ENCODE measurements at places on chromosomes 4 and X. TPM values are rescaled to one million over a fixed set of nuclear protein-coding genes. Genes with fewer than 3 reads are reported as not detected.
A peak's percentile ranks its signal among the peaks of the same experiment; 100 is the strongest.

The COL25A1 gene
- total RNA-seq = 1.3 TPM

The F8A2 gene
- total RNA-seq = not detected

The CDX4 gene
- total RNA-seq = not detected

The ARHGAP10 gene
- 5.8 TPM for total RNA-seq

The PNMA5 gene
- total RNA-seq = 0.24 TPM

The CENPE gene
- 4.4 TPM for total RNA-seq

The GABRG1 gene
- not detected for total RNA-seq

The GPR34 gene
- total RNA-seq = 45.1 TPM

The HSFX2 gene
- total RNA-seq = not detected

DNA sequence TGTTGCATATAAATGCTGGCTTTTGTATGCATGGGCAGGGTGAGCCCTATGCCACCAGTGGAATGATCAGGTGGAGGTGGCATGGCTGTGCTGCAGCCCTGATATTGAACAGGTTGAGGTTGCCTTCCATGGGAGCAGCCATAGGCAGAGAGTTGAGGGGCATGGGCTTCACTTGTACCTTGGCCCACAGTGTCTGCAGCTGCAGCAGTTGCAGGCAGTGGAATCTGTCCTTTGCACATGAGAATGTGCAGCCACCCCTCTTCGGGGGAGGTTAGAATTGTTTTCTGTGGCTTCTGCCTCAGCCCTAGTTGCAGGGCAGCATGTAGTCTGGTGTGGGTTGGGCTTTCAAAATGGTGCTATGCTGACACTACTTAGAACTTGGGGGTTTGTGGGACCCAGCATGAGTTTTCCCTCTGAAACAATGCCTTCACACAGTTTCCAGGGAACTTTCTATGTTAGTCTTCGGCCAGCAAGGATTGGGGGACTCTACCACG, 25.4 kb upstream of the VSIG1 start:
- DNase-seq = no peak
- H3K27ac ChIP-seq = no peak overlapping the region
- H3K36me3 ChIP-seq = no peaks in the 10 kb centered on the region
- H3K27me3 ChIP-seq = no peaks in the 10 kb centered on the region

GRCh38 chr4:168794881-168795280, 215.2 kb downstream of the CBR4 start:
- no peak for DNase-seq
- H3K27me3 ChIP-seq = no peaks in the 10 kb centered on the region
- no peak overlapping the region for H3K4me3 ChIP-seq

DNA sequence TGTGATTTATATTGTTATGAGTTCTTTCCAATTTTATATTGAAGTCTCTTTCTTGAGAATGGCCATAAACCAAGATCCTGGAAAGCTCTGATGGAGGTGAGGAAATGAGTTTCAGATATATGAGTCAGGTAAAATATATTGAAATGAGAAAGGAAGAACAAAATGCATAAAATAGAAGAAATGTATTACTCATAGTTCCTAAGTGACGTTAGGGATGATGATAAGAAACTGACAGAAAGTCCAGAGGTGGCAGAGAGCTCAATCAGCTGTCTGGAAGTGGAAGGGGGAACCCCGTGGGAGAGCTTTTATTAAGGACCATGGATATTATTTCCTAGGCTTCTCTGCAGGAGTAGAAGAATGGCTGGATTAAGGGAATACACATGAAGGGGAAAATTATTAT, 24.6 kb downstream of the UGT2B7 start:
- H3K4me1 ChIP-seq = no peaks in the 10 kb centered on the region
- no peak for DNase-seq
- H3K27ac ChIP-seq = no peak overlapping the region
- no peaks in the 10 kb centered on the region for H3K27me3 ChIP-seq

DNA sequence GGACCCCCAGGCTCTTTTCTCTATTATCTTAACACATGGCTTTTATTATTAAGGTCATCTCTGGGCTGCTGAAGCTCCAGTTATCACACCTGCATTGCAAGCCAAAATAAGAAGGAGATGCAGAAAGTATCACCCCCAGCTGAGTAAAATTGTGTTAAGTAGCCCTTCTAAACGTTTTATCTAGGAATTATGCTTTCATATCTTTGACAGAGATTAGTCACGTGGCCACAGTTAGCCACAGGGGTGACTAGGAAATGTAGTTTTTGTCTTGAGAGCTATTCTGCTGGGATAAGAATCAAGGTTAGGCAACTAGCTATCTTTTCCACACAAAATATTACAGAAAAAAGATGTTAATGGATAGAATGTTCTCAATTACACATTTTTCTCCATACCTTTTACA, 102.1 kb downstream of the ANXA3 start:
- no peaks in the 10 kb centered on the region for H3K36me3 ChIP-seq
- no peak for DNase-seq
- H3K4me3 ChIP-seq = no peak overlapping the region
- H3K27ac ChIP-seq = no peak overlapping the region
- peaks cover 33% of the 10 kb centered on the region for H3K4me1 ChIP-seq

DNA sequence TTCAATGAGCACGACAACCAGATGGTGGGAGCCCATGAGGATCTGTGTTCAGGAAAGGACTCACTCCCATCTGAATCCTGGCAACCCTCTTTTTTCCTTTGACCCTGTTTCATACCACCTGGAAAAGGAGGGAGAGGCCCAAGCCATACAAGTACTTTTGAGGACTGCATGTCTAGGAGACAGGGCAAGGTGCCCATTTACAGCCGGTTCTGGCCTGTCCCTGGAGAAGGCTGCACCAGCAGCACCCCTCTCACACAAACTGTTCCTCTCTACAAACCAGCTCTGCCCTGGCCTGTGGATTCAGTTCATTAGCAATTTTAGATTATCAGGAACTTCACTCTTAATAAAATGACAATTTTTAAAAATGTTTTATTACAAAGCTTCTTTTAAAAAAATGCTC, 57.5 kb downstream of the HADH start:
- DNase-seq = no peak
- no peaks in the 10 kb centered on the region for H3K27me3 ChIP-seq
- H3K4me3 ChIP-seq = no peak overlapping the region
- H3K36me3 ChIP-seq = no peaks in the 10 kb centered on the region

GRCh38 chrX:113305496-113305895, 464.9 kb upstream of the AMOT start:
- no peaks in the 10 kb centered on the region for H3K27me3 ChIP-seq
- no peak overlapping the region for H3K4me3 ChIP-seq
- no peaks in the 10 kb centered on the region for H3K36me3 ChIP-seq
- no peaks in the 10 kb centered on the region for H3K4me1 ChIP-seq

- H3K27ac ChIP-seq = no peak overlapping the region
- no peak for DNase-seq
- no peak overlapping the region for H3K4me3 ChIP-seq
- no peaks in the 10 kb centered on the region for H3K27me3 ChIP-seq
- no peaks in the 10 kb centered on the region for H3K36me3 ChIP-seq
- H3K4me1 ChIP-seq = no peaks in the 10 kb centered on the region
Observed at GRCh38 chr4:173935622-173936405, 347.7 kb downstream of the FBXO8 start.

- no peaks in the 10 kb centered on the region for H3K36me3 ChIP-seq
- DNase-seq = no peak
- H3K4me3 ChIP-seq = no peak overlapping the region
- H3K27ac ChIP-seq = no peak overlapping the region
- no peaks in the 10 kb centered on the region for H3K4me1 ChIP-seq
Observed at GRCh38 chr4:10186228-10187214, 69.9 kb upstream of the WDR1 start.

DNA sequence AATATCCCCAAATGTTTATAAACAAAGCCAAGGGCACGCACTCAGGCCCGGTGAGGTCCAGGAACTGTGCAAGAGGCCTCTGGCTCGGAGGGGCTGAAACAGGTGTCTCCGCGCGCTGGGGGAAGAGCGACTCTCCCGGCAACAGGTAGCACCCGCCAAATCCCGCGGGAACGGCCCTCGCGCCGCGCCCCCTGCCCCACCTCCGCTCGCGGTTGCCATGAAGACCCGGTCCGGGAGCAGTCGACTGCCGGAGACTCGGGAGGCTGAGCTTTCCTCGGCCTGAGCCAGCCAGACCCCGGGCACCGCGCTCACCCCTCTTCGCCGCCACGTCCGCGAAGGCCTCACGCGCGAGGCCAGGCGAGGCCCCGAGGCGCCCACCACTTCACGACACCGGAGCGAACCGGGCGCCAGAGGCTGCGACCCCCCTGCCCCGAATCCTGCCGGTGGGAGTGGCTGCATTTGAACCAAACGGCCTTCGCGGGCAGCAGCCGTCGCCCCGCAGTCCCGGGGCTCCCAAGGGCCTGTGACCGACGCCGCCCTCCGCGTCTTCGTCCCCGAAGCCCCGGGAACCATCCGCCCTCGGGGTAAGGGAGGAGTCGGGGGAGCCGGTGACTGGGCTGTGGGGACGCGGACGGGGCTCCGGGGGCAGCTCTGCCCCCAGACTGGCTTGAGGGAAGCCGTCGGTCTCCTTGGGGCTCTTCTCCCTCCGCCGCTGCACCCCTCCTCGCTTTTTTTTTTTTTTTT, at the start of gene NSUN7:
Gene NSUN7 (plus strand): TSS at position 239 of the 744 bp plus-strand sequence. CDS start 739 bp downstream, outside the sequence.
- H3K4me1 ChIP-seq = peaks cover 26% of the 10 kb centered on the region
- H3K4me3 ChIP-seq = peak within 1 kb of the TSS; percentile 39
- peak; percentile 88 for DNase-seq

- no peak for DNase-seq
- H3K4me3 ChIP-seq = no peak overlapping the region
- no peaks in the 10 kb centered on the region for H3K4me1 ChIP-seq
- no peaks in the 10 kb centered on the region for H3K27me3 ChIP-seq
- no peak overlapping the region for H3K27ac ChIP-seq
- no peaks in the 10 kb centered on the region for H3K36me3 ChIP-seq
Observed at GRCh38 chr4:183026701-183027100, 72.4 kb upstream of the WWC2 start.

DNA sequence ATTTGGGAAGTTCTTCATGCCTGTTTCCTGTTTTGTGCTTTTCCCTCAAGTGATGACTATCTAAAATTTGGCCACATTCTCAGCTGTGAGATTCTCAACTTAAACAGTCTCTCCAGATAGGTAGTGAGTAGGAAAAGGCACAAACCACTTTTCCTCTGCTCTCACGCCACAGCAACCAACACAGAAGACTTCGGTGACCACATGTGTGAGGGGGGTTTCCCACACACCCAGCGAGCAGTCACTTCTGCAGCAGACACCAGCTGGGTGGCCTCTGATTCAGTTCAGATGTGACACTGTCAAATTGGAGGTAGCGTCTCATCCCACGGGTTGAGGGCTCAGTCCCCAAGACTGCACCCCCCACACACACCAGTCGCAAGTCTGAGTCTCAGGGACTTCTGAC, 25.1 kb upstream of the CLDN34 start:
- no peaks in the 10 kb centered on the region for H3K36me3 ChIP-seq
- no peak for DNase-seq
- H3K27me3 ChIP-seq = peaks cover 6% of the 10 kb centered on the region
- no peaks in the 10 kb centered on the region for H3K4me1 ChIP-seq
- H3K4me3 ChIP-seq = no peak overlapping the region

GRCh38 chr4:31649878-31650277, 929.7 kb downstream of the PCDH7 start:
- no peak overlapping the region for H3K27ac ChIP-seq
- no peaks in the 10 kb centered on the region for H3K27me3 ChIP-seq
- H3K4me1 ChIP-seq = no peaks in the 10 kb centered on the region
- no peak for DNase-seq
- H3K4me3 ChIP-seq = no peak overlapping the region
- no peaks in the 10 kb centered on the region for H3K36me3 ChIP-seq

- no peaks in the 10 kb centered on the region for H3K4me1 ChIP-seq
- H3K27me3 ChIP-seq = no peaks in the 10 kb centered on the region
- H3K4me3 ChIP-seq = no peak overlapping the region
- no peaks in the 10 kb centered on the region for H3K36me3 ChIP-seq
- DNase-seq = no peak
Observed at GRCh38 chrX:109927663-109928273, 75.1 kb upstream of the TMEM164 start.

DNA sequence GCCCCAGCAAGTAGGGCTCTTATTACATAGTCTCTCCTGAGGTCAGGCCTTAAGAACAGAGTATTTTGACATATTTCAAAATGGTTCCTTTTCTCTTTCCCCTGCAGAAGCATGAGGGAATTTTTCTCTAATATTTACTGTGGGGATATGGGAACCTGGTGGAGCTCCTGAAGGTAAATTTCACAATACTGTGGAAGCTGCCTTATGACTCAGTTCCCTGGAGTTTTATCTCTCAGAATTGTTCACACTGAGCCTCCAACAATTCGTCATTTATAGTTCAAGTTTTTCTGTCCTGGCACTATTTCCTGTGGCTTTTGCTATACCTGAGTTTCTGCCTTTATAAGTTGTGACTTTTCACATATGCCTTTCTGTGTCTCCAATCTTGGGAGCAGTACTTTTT, 607.2 kb upstream of the NDST4 start:
- no peaks in the 10 kb centered on the region for H3K36me3 ChIP-seq
- H3K4me3 ChIP-seq = no peak overlapping the region
- H3K4me1 ChIP-seq = no peaks in the 10 kb centered on the region
- no peaks in the 10 kb centered on the region for H3K27me3 ChIP-seq

DNA sequence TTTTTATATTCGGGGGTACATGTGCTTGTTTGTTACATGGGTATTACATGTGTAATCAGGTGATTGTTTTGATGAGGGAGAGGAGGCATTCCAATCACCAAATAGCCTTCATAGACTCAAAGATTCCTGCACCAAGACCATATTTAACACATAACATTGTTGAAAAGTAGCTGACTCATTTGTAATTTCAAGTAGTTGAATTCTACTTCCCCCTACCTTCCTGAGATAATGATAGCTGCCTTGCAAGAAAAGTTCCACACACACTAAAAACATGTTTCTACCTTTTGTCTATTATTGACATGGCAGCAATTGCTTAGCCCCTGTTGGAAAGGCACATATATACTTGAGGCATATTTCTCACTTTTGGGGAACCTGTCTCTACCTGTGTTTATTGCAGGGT, 16.1 kb downstream of the PGAM4 start:
- no peak for DNase-seq
- no peaks in the 10 kb centered on the region for H3K4me1 ChIP-seq
- no peaks in the 10 kb centered on the region for H3K27me3 ChIP-seq
- H3K36me3 ChIP-seq = no peaks in the 10 kb centered on the region

- no peak for DNase-seq
- no peaks in the 10 kb centered on the region for H3K36me3 ChIP-seq
- peaks cover 32% of the 10 kb centered on the region for H3K4me1 ChIP-seq
- H3K27me3 ChIP-seq = no peaks in the 10 kb centered on the region
- no peak overlapping the region for H3K4me3 ChIP-seq
- H3K27ac ChIP-seq = no peak overlapping the region
Observed at GRCh38 chr4:38133711-38134480, 173.7 kb downstream of the PTTG2 start.

Measured in spleen (tissue), 13 donors.